Kidney tubule cell (primary cell): ENCODE measurements at places on chromosomes 3 and 15.
A peak's percentile ranks its signal among the peaks of the same experiment; 100 is the strongest.

GRCh38 chr3:131082871-131083863 lies 56.5 kb downstream of the NEK11 start:
- DNase-seq, result peak; percentile 22

DNA sequence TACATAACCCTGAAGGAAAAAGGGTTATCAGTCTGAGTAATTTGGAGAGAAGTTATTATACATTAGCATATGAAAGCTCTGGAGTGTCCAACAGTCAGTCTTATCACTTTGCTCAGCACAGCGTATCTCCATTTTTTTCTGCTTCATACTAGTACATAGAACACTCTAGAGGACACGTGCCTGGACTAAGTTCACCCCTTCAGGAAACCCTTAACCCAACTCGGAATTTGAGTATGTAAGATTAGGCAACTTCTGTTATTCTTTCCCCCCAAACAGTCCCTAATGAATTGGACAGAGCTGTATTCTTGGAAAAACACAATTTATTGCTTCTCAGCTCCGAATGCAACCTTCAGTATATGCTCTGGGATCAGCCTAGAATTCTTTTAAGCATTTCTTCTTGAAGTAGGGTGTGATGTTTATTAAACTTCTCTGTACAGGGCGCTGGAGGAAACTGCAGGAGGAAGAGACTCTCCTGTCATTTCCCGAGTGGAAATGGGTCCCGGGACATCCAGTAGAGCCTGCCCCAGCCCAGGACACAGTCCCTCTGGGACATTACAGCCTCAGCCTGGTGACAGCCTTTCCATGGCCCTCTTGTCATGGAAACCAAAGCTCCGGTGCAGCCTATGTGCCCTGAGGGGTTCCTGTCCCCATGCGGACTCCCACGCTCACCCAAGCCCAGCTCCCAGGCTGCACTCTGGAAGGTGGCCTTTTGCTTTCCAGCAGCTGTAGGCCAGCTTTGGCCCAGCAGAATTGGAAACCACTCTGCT lies 37.3 kb upstream of the CMTM8 start:
- no peak for DNase-seq

DNA sequence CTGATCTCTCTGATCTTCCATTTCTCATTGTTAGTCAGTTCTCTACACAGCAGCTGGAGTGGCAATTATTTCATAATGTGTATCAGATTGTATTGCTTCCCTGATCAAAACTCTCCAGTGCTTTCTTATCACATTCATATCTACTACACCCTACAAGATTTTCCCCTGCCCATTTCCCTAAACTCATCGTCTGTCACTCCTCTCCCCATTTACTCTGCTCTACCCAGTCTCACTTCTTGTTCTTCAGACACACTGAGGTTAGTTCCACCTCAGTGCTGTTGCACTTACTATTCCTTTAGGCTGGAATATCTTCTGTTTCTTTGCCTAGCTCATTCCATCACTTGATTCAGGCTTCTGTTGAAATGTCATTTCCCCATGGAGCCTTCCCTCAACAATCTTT lies 197.1 kb downstream of the SATB1 start:
- no peak for DNase-seq

DNA sequence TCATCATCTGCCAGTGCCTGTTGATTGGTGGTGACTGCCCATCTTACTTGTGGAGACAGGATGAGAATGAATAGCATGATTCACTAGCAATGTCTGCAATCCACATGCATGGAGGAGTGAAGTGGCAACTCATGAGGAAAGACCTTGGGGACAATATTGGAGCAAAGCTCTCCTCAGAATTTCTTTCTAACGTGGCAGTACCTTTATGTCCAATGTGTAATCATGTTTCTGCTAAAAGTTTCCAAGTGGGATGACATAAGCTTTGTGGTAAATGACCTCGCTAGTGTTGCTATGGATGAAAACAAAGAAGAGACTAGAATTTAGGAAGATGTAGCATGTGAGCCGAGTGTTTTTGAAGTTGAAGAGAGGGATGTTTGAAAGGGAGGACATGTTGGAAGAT lies 117.8 kb downstream of the CPNE4 start:
- DNase-seq, result no peak

GRCh38 chr3:131338948-131339640 lies 42.5 kb upstream of the NUDT16 start:
- DNase-seq, result peak; percentile 29

DNA sequence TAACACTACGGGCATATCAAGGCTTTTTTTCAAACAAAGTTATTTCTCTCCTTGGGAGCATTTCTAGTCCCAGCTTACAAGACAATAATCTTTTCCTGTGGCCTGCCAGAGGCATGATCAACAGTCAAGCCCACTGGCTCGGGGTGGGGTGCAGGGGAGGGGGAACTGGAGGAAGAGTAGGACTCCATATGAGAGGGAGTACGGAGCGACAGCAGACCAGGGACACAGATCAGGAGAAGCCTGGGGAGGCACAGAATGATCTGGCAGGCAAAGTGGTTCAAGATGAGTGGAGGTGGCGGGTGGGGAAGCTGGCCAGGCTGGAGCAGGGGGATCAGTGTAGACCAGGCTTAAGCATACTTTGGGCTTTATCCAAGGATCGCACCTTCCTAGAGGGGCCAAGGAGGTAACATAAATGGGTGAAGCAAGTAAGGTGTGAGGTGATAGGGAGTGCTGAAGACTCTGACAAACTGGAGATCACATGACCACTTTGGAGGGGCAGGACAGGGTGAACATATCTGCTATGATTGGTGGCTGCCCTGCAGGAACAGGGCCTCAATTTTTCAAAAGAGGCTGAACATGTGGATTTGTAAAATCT lies 37.4 kb downstream of the KLF15 start:
- DNase-seq, result no peak

DNA sequence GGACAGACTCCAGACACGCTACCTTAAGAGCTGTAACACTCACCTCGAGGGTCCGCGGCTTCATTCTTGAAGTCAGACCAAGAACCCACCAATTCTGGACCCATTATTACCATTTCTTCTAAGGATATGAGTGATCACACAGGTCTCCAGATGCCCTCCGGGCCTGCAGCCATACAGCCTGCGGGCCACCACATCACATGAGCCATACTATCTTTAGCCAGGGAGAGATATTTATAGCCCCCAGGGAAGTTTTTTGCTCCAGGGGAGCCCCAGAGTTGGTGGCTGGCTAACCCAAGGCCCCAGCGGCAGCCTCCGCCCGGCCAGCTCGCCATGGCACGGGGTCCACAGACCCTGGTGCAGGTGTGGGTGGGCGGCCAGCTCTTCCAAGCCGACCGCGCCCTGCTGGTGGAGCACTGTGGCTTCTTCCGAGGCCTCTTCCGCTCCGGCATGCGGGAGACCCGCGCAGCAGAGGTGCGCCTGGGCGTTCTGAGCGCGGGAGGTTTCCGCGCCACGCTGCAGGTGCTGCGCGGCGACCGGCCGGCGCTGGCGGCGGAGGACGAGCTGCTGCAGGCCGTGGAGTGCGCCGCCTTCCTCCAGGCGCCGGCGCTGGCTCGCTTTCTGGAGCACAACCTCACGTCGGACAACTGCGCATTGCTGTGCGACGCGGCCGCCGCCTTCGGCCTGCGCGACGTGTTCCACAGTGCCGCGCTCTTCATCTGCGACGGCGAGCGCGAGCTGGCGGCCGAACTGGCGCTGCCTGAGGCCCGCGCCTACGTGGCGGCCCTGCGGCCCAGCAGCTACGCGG lies at the start of gene KBTBD13:
Gene KBTBD13 (plus strand): TSS at position 261 of the 805 bp plus-strand sequence. CDS start 70 bp downstream, at position 331.
- DNase-seq, result no peak

DNA sequence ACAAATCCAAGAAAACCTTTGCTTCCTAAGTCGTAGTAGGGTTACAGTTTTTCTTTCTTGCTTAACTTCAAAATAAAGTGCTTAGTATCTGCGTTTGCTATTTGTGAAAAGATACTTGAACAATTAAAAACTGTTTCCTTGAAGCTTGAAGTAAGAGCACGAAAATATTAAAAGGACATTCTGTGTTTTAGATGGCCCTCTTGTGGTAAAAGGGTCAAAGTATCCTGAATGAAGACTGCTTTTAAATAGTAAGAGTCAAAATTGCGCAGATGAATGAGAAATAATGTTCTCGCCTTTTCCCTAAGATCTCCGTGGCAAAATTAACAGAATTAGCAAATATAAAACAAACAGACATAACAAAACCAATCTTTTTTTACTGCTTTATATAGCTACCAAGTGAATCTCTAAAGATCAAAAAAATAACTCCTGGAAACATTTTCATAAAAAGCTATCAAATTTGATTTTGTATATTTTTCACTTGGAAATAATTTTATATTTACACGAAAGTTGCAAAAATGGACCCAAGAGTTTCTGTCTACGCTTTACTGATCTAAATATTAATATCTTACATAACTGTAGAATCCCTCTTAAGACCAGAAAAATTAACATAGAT lies 175.4 kb downstream of the MBNL1 start:
- DNase-seq, result peak; percentile 67

DNA sequence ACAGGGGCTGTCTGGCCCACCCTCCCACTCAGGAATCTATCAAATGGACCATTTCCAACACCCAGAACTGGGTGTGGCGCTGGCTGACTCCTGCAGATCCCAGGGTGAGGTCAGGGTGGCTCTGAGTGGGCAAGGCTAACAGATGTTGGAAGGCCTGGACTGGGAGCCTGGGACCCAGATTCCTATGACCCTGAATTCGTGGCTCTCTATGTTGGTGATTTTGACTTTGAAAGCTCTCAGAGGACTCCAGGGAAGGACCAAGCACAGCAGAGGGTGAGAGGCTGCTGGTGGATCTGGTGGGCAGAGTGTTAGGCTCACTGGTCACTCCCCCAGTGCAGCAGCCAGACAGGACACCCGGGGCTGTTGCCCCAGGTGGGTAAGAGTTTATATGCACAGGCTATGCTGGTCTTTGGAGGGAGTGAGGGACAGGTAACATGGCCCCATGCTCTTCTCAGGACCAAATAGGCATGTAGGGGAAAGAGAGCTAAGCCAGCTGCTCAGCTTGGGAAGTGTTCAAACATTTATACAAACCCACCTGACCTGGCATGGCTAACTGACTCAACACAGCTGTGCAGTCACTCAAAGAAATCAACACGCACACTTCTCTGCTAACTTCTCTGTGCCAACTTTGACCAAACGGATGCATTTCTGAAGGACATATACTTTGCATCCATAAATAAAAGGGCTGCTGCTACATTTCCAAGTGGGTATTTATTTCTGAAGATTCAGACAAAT lies 62.6 kb upstream of the RAB6B start:
- DNase-seq, result no peak

DNA sequence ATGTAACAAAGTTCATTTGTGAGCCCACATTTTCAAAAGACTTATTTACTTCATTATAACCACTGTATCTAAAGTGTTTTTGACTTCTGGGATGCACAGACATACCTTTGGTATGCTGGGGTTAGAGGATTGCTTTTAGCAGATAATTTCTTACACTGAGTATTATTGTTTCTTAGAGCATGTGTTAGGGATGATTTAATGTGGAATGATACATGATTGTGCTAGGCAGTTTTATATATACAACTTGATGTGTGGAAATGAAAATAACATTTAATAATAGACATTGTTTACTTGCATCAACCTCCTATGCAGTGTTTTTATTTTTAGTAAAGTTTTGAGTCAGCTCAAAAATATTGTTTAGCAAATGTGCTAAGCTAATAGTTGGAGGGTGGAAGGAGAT lies 3.4 kb downstream of the KIF23 start:
- DNase-seq, result no peak

GRCh38 chr3:140360332-140360731 lies 317.5 kb upstream of the TRIM42 start:
- DNase-seq, result no peak

- DNase-seq, result no peak
Measured at GRCh38 chr15:74869726-74870407, 3.3 kb downstream of the SCAMP2 start.

- DNase-seq, result peak; percentile 80
Measured at GRCh38 chr3:94307588-94307987, 244.7 kb downstream of the NSUN3 start.

DNA sequence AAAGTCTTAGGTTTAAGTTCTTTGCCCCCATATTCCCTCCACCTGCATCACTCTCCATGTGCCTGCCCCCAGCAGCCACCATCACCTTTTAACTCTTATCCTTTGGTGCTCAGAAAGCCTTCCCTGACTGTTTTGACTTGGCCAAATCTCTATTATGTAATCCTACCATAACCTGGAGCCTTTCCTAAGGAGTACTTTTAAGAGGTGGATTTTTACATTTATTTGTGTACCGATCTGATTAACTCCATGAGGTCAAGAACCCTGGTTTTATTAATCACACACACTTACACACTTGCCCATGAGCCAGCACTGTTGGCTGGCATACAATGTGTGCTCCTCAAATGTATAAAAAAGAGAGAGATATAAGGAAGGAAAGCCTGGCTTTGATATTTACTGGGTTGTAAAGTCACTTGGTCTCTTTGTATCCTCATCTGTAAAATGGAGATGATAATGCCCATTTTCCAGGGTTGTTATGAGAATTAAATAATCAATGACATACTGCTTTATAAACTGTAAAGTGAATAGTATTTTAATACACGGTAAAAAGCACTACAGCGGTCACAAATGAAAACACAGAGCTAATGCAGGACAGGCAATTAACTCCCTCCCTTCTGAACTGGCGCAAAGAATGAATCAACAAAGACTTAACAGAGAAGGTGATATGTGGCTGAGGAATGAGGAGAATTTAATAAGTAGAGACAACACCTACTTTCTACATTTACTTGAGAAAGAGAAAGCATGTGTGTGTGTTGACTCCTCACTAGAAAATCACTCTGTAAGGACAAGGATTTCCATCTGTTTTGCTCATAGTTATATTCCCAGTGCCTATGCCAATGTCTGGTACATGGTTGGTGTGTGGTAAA lies 45.4 kb downstream of the ATP13A4 start:
- peak; percentile 25 for DNase-seq

GRCh38 chr3:134536781-134537180 lies 50.9 kb downstream of the CEP63 start:
- DNase-seq, result no peak

GRCh38 chr15:69422336-69422895 lies 8.3 kb downstream of the KIF23 start:
- no peak for DNase-seq

GRCh38 chr3:174336784-174337183 lies 522.4 kb upstream of the NAALADL2 start:
- DNase-seq, result no peak

DNA sequence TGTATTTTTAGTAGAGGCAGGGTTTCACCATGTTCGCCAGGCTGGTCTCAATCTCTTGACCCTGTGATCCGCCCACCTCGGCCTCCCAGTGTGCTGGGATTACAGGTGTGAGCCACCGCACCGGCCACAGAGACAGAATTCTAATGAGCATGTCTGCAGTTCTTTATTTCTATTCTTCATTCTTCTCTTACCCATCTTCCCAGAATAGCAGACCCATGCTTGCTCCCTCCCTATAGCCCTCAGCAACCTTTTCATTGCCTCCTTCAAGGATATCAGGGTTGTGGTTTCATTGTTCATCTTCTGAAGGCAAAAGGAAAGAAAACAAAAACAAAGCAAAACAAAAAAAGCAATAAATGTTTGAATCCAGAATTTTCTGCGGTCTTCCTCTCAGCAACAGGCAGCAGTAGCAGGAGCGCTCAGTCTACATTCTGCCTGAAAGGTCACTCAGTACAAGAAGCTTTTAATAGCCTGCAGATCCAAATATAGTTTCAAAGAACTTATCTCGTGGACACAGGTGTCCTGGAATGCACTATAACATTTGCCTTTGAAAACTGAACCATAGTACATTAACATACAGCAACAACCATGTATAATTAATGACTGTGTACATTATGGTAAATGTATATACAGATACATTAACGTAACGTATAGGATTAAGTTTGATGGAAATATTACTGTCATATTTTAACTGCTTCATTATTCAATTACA lies at the start of gene SMCO1:
Gene SMCO1 (minus strand): TSS at position 434 of the 709 bp plus-strand sequence. CDS start 137 bp downstream, at position 297.
- no peak for DNase-seq
